CD4-positive, alpha-beta T cell treated with Interferon alpha-2 for 1 hour (primary cell): ENCODE measurements at places on chromosomes 1 and 21.

- DNase-seq = no peak
These were observed 770.0 kb upstream of the RGS18 start for GRCh38 chr1:191388283-191388682.

- no peak for DNase-seq
These were observed 58.9 kb upstream of the KIF26B start for GRCh38 chr1:245095903-245096302.

DNA sequence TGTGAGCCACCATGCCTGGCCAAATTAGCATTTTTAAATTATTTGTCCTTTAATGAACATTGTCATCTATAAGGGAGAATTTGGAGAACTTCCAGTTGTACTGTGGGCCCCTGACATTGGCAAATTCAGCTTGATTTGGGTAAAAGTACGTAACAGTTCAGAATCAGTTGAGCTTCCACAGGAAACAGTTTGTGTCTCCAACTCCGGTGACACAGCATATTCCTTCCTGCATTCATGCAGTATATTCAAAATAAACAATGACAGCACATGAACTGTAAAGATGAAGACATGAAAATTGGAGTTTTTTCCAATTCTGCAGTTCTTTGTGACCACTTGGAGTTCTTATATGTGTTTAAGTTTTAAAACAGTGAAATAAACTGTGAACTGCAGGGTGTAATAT, 28.2 kb downstream of the RNF220 start:
- DNase-seq = peak; percentile 5

DNA sequence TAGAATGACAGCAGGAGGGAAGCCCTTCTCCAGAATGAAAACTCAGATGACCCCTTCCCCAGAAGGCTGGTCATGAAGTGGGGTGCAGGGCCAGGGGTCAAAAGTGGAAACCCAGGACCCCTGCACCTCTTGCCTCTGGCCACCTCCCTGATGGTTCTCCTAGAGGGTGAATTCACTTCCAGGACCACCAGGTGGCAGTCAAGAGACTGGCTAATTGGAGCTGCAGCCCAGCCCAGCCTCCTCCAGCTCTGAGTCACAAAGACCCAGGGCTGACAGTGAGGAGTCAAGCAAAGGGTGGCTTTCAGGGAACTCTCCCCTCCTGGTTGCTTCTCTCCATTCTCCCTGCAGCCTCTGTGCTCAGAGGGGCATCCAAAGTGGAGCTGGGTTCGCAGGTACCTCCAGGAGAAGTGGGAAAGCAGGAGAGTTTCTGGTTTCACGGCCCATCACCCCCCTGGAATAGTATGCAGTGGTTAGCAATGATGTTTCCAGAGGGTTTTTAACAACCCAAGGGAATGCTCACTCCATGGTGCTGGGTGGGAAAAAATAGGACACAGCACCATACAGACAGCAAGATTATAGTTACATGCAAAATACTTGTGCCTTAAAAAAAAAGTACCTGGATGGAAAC, 6.1 kb upstream of the EPHB2 start:
- DNase-seq = peak; percentile 64

GRCh38 chr1:43008115-43009060, 49.7 kb upstream of the SLC2A1 start:
- DNase-seq = no peak

GRCh38 chr1:211731456-211732292, 56.3 kb upstream of the NEK2 start:
- no peak for DNase-seq
